ENCODE measurements at places on chromosomes 3 and 15.

DNA sequence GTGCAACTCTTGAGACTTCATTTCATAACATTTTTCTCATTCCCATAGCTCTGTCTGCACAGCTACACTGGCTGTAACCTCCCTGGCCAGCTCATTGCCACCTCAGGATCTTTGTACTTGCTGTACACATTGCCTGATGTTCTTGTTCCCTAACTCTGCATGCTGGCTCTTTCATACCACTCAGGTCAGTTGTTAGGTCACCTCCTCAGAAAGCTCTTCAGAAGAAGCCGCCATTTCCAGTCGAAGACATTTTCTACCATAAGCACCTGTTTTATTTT, 176.2 kb downstream of the AKAP13 start:
- DNase-seq = no peak

DNA sequence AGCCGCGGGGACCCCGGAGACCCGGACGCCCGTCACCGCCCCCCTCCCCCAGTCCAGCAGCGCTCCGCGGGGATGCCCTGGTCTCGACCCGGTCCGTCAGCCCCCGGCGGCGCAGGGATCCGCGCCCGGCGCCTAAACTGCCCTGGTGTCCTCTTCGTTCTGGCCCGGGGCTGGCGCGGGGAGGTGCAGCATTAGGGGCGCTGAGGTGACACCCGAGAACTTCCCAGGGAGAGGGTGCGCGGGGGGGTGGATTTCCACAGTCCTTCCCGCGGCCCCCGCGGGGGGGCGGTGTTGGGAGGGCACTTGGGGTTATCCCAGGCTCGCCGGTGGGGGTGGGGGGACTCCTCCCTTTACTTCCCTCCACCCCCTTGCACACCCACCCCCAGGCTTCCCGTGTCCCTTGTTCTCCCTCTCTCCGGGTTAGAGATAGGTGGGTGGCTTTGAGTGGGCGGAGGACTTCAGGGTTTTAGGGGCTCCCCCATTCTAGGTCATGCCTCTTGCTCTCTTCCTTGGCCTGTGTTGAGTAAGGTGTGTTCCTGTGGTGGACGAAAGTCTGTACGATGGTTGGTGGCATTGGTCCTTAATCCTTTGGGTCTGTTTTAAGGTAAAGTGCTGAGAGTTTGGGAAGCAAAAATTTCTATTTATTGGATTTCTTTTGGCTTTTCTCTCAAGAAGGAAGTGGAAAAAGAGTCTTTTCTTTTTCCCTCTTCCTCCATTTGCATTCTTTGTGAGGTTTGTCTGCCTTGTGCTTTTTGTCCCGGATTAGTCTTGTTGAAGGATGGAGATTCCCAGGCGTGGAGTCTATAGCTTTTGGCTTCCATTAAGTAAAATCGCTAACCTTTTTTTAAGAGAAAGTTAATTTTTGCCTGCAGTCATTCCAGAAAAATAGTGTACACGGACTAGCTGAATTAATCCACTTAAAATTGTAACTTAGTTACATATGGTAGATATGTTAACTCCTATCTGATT, 811 bp downstream of the SKIL start:
- peak; percentile 65 for DNase-seq

GRCh38 chr3:197296545-197296944, 1.9 kb downstream of the DLG1 start:
- DNase-seq = no peak

- no peak for DNase-seq
Observed at GRCh38 chr3:94429517-94429916, 366.7 kb downstream of the NSUN3 start.

DNA sequence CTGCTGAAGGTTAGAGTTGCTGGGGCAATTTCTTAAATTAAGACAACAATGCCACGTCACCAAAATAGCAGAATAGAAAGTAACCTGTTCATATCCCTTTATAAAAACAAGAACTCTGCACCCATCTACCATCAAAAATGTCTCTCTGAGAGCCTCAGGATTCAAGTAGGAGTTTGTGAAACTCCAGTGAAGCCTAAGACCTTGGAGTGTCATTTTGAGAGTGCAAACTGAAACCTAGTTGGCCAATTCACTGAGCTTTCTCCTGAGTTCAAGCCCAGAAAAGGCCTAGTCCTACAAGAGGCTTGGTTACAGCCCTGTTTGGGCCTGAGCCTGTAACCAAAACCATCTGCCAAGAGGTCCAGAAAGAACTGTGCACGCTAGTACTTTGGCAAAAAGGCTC, 335.1 kb downstream of the EFHB start:
- no peak for DNase-seq

- DNase-seq = no peak
Observed at GRCh38 chr3:180250172-180250571, 213.4 kb upstream of the PEX5L start.

GRCh38 chr3:12628813-12629212, 35.1 kb downstream of the RAF1 start:
- no peak for DNase-seq

GRCh38 chr3:16587047-16587680, 18.1 kb downstream of the DAZL start:
- no peak for DNase-seq

DNA sequence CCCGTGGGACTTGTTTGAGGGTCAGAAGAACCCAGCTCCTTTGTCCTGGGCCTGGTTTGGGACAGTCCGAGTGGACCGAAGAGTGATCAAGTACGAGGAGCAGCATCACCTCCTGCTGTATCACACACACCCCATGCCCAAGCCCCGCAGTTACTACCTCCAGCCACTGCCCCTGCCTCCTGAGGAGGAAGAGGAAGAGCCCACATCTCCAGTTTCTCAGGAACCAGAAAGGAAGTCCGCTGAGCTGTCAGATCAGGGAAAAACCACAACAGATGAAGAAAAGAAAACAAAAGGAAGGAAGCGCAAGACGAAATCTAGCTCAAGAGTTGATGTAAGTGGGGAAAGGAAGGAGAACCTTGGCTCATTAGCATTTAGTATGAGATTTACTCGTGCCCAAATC, 3.3 kb upstream of the P2RY12 start:
- DNase-seq = no peak

Measured in stimulated activated CD8-positive, alpha-beta memory T cell treated with anti-CD3 and anti-CD28 coated beads, Interleukin-4, amount 100 ng/mL, for 1 hour (primary cell).